Naive thymus-derived CD8-positive, alpha-beta T cell (primary cell): ENCODE measurements at places on chromosomes 7 and 10.

- DNase-seq, result no peak
These were observed 204.6 kb upstream of the POM121L12 start for GRCh38 chr7:52830801-52831200.

DNA sequence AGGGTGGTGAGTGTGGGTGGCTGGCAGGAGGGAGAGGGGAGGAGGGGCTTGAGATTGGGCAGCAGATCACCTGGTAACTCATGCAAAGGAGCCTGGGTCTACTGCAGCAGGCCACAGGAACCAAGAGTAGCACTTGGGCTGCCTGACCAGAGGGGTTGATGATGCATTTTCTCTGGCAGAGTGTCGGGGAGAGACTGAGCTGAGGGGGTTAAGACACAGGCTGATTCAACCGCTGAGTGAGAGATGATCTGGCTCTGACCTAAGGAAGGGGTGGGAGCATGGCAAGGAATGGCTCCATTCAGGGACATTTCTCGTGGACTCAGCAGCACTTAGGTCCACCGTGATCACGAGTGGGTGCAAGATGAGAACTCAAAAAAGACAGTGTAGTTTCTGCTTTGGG, 115.5 kb upstream of the STK17A start:
- no peak for DNase-seq

GRCh38 chr7:34207810-34208209, 302.5 kb downstream of the BMPER start:
- DNase-seq, result no peak

GRCh38 chr7:30469303-30469702, 9.3 kb downstream of the NOD1 start:
- DNase-seq, result no peak

DNA sequence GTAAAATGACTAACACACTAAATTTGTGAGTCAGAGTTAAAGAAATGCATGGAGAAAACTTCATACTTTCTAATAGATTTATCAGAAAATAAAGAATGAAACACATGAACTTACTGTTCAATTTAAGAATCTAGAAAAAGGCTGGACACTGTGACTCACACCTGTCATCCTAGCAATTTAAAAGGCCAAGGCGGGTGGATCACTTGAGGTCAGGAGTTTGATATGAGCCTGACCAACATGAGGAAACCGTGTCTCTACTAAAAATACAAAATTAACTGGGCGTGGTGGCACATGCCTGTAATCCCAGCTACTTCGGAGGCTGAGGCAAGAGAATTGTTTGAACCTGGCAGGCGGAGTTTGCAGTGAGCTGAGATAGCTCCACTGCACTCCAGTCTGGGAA, 1106.2 kb upstream of the LRRN3 start:
- no peak for DNase-seq

- DNase-seq, result no peak
These were observed 169.3 kb upstream of the LRGUK start for GRCh38 chr7:133957845-133958244.

DNA sequence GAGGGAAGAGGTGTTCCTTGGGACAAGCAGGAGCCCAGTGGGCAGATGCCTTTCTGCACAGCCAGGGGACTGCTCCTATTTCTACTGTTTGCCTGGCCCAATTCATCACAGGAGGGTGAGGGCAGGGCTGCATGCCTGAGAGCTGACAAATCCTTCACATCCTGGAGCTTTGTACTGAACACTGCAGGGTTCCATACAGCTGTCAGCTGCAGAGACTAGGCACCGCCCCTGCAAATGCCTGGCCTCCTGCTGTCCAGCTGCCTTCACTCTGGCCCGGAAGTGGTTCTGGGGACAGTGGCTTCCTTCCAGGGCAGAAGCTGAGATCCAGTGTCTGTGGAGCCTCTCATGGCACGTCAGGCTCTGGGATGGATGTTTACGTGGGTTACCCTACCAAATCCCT, 470.7 kb downstream of the DNAJB6 start:
- DNase-seq, result no peak

- DNase-seq, result no peak
These were observed 6.1 kb upstream of the RELN start for GRCh38 chr7:103995554-103995953.

DNA sequence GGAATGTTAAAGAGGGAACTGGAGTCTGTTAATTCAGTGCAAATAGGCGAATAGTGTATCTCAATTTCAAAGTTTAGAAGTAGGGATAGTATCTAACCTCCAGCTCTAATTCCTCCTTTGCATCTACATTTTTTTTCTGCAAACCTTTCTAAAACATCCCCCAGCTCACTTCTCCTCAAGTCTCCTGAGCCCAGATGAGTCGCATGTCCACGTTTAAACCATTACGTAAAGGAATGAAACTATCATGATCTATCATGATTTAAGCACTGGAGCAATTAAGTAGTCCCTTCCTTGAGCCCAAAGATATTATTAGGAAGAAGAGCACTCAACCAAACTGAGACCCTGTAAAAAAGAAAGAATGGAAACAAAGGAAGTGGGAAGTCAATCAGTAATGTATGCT, 29.9 kb downstream of the GPR22 start:
- DNase-seq, result no peak

DNA sequence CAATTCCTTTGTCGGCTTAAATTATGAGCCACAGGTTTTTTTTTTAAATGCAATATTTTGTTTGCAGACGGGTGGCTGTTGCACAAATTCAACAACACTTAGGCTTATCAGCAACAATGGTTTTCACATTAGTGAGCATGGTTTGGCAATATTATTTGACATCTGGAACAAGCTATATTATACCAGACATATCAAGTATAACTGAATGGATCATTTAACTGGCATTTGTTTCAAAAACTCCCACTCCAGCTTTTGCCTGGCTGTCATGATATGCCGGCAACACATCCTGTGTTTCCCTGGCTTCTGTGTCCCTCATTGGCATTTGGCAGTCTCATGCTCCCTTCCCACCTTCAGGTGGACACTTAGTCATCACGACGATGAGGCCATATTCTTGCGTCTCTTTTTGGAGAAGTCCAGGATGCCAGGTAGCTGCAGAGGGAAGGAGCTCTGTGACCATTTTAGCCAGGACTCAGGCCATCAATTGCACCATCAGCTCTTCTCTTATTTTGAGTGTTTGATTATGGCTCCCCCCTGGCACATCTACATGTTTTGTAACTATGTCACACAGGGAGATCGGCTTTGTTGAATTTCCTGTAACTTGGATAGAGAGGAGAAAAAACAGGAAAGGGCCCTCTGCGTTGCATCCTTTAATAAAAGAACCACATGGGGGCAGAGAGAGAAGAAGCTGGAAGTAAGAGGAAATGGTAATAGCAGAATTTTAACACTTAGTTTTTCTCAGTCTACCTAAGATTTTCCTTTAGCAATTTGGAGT, 413.9 kb downstream of the LRMDA start:
- DNase-seq, result no peak

GRCh38 chr10:61684894-61685507, 22.3 kb downstream of the CABCOCO1 start:
- DNase-seq, result no peak

GRCh38 chr7:103824251-103824650, 165.2 kb downstream of the RELN start:
- no peak for DNase-seq

- DNase-seq, result no peak
These were observed 89.7 kb downstream of the PTPRE start for GRCh38 chr10:127996586-127996985.

DNA sequence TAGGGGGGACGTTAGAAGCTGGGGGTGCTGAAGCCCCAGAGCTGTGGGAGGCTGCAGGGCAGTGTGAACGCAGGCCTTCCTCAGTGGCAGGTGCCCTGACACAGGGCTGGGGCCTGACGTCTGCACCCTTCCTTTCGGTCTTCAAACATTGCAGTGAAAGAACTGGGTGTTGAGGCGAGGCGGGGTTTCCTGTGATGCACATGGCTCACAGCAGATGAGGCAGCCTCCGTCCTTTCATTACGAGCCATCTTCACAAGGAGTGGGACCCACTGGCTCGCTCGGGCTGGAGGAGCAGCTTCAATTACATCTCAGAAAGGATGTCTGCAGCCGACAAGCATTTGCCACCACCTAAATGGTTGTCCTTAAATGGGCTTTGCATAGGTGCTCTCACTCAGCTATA, 180.3 kb upstream of the SHH start:
- DNase-seq, result no peak

DNA sequence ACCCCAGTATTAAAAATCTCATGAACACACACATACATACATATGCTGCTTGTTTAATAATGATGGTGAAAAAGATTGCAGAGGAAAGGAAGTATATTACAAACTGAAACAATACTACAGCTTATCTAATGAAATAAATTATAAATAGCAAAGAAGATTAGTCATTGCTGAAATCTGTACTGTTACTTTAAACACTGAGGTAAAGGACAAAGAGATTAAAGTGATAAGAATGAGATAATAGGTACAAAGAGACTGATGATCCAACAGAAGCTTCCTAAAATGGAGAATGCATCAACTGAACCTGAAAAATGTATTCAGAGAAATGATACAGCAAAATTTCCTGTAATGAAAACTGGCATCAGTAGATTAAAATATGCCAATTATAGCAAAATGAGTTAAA, 91.5 kb upstream of the KCND2 start:
- DNase-seq, result no peak

DNA sequence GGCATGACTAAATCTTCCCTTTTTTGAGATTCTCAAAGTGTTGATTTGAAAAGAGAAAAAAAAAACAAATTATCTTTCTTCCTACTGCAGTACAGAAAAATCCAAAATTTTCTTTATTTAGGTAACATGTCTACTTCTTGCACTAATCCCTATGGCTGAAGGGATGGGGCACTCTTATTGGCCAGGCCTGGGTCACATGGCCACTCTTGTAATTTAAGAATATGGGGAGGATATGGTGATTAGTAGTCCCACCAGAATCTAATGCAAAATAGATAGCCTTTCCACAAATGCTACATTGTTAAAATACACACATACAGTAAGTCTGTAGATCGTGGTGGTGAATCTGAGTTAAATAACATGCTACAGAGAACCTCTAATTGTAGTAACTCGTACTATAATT, 7.0 kb upstream of the PALS2 start:
- no peak for DNase-seq

DNA sequence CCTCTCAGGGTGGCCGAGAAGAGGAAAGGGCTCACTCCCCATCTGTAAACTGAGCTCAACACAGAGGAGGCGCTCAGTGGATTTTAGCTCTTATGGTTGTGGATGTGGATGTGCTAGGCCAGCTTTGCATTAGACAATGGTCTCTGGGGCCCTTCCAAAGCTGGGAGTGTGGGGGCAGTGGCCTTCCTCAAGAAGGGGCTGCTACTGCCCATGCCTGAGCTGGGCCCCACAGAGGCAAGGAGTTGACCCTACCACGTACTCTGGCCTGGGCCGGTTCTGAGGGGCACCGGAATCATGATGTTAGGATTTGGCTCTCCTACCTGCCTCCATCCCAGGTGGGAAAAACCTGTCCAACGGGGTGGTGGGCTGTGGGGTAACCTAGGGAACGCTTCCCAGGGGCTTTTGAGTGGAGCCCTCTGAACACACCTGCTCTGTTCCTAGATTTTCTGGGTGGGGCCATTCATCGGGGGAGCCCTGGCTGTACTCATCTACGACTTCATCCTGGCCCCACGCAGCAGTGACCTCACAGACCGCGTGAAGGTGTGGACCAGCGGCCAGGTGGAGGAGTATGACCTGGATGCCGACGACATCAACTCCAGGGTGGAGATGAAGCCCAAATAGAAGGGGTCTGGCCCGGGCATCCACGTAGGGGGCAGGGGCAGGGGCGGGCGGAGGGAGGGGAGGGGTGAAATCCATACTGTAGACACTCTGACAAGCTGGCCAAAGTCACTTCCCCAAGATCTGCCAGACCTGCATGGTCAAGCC, 11.5 kb downstream of the AQP1 start:
- no peak for DNase-seq

DNA sequence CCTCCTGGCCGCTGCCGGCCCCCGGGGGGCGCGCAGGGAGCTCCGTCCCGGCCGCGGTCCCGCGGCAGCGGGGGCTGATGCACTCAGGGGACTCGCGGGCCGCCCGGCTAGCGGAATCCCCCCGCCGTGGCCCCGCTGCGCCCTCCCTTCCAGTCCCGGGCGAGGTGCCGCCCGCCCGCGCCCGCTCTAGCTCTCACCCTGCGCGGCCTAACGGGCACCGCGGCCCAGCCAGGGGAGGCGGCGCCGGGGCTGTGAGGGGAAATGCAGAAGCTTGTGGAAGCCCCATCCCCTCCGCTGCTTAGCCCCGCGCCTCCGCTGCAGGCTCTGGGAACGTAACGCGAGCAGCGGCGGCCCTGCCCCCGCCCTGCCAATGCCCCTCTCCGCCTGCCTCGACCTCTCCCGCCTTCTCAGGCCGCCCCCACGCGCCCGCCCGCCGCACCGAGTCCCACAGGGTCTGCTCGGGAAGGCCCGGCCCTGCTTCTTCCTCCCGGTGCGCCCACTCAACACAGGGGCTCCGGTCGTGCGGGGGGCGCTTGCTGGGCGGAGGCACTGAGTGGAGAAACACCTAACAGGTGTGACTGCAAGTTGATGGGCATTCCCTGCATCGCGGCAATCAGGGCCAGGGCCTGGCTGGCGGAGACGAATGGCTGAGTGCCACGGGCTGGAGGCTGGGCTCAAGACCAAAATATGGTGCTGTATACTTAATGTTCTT, 384 bp upstream of the TMEM229A start:
- no peak for DNase-seq

DNA sequence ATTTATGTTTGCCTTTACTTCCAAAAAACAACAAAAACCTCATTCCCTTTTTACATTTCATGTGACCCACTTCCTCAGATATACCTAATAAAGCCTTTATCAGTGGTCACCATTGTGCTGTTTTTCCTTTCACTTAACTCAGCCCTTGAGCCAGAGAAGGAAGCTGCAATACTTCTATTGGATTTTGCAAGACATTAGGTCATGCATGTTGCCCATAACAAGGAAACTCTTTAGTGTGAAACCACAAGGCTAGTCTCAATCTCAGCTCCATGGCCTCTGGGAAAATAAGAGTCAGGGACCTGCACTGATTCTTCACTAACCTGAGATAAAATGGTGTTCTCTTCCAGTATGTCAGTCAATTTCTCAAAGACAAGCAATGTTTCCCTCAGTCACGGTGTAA, 27.8 kb downstream of the STEAP4 start:
- no peak for DNase-seq

- no peak for DNase-seq
These were observed 9.3 kb upstream of the PDLIM1 start for GRCh38 chr10:95300022-95300539.

GRCh38 chr10:71401056-71401455, 4.3 kb downstream of the CDH23 start:
- DNase-seq, result no peak

DNA sequence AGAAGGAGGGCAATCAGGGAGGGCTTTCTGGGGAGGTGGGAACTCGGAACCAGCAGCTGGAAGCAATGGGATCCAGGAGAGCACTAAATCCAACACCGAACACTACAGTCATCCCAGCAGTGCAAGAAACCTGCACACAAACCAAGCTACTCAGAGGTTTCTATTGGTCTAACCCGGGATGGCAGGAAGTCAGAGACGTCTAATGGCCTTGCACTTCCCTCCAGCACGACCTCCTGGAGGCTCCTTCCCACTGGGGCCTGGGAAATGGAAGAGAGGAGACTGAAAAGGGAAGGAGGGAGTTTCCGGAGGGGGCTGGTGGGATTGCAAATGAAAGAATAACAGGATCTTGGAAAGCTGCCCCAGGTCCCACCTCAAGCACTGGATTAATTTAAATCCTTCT, 56.3 kb downstream of the TEX36 start:
- no peak for DNase-seq

- no peak for DNase-seq
These were observed 71.2 kb downstream of the ALOX5 start for GRCh38 chr10:45444976-45445898.
